Activated naive CD4-positive, alpha-beta T cell treated with anti-CD3 and anti-CD28 coated beads for 36 hours (primary cell): ENCODE measurements at places on chromosomes 2 and 18. TPM values are rescaled to one million over a fixed set of nuclear protein-coding genes. Genes with fewer than 3 reads are reported as not detected.

Gene GALNT13
- total RNA-seq = not detected

Gene RGPD4
- 0.19 TPM for total RNA-seq

- H3K4me1 ChIP-seq = no peaks in the 10 kb centered on the region
- DNase-seq = no peak
- H3K27me3 ChIP-seq = no peaks in the 10 kb centered on the region
- peaks cover 71% of the 10 kb centered on the region for H3K36me3 ChIP-seq
- no peak overlapping the region for H3K27ac ChIP-seq
- no peak overlapping the region for H3K4me3 ChIP-seq
These were observed 76.9 kb downstream of the CCDC93 start for GRCh38 chr2:117936871-117937428.

DNA sequence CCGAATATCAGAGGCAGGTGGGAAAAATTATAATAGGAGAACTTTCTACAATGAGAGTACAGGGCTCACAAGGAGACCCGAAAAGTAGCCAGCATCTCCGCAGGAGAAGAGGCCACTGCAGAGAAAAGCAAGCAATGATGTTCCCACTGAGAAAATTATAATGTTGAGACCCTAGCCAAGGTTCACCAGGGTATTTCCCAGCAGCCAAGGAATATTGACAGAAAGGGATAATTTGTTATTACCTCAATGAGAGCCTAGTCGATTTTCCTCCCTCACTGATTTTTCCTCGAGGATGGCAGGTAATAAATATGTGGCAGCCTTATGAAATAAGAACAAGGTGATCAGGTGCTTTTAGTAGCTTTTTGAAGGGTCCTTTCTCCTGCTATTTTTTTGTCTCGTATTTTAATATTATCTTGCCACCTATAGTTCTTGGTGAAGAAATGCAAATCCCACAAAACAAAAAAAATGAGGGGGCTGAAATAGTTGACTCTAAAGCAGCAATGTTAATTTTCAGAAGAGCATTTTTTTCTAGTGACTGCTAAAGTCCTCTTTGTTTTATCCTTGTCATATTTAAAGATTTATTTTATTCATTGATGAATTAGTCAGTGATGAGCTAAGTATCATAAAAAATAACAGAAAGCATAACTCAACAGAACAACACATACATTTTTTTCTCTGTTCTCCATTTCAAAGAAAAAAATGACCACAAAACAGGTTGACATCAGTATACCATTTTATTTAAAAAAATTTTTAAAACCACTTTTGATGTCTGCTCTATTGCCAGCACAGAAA lies 215.4 kb downstream of the KCNE4 start:
- H3K27ac ChIP-seq = no peak overlapping the region
- H3K27me3 ChIP-seq = no peaks in the 10 kb centered on the region
- no peaks in the 10 kb centered on the region for H3K4me1 ChIP-seq
- DNase-seq = no peak

DNA sequence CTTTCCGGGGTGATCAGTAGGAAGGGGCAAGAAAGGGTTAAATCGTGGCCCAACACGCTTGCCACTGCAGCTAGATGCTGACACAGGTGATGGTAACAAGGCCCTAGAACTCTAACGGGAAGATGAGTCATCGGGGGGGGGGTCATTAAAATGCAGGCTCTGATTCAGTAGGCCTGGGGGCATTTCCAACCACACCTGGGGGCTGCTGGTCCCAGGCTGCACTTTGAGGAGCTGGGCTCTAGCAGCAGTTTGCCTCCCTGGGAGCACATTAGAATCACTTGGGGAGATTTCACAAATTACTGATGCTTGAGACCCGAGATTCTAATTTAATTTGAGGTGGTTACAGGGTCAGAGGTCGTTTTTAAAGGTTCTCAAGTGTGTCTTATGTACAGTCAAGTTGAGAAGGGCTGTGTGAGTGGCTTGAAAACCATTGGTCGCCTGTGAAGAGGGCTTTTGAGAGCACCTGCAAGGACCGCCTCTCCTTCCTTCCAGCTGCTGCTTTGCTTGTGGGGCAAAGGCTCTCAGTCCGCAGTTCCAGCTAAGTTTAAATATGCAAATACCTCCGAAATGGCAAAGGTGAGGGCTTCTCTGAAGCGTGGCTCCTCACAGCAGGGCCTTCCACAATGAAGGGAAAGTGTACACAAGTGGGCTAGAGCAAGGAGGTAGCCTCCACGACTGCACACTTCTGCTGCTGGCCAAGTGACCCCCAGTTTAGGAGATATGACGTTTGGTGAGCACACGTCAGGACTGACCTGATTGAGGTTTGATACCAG lies 128.0 kb upstream of the MSH6 start:
- H3K27ac ChIP-seq = no peak overlapping the region
- H3K27me3 ChIP-seq = no peaks in the 10 kb centered on the region
- no peaks in the 10 kb centered on the region for H3K36me3 ChIP-seq

GRCh38 chr2:124343827-124344498 lies 318.9 kb downstream of the CNTNAP5 start:
- no peak for DNase-seq
- no peaks in the 10 kb centered on the region for H3K27me3 ChIP-seq
- no peak overlapping the region for H3K27ac ChIP-seq
- no peaks in the 10 kb centered on the region for H3K36me3 ChIP-seq

- no peak overlapping the region for H3K4me3 ChIP-seq
- H3K27ac ChIP-seq = no peak overlapping the region
- no peaks in the 10 kb centered on the region for H3K36me3 ChIP-seq
- H3K4me1 ChIP-seq = no peaks in the 10 kb centered on the region
- H3K27me3 ChIP-seq = peaks cover 23% of the 10 kb centered on the region
- no peak for DNase-seq
These were observed 124.6 kb downstream of the SPOPL start for GRCh38 chr2:138626148-138626547.
